ENCODE measurements at places on chromosomes 6 and 20. TPM values are rescaled to one million over a fixed set of nuclear protein-coding genes. Genes with fewer than 3 reads are reported as not detected.

WFDC10B gene
- 0.52 TPM for total RNA-seq

MLIP gene
- total RNA-seq, result not detected

SLC35D3 gene
- total RNA-seq, result 0.42 TPM

- DNase-seq, result no peak
These were observed 156.4 kb downstream of the MTHFD1L start for GRCh38 chr6:151021896-151022295.

DNA sequence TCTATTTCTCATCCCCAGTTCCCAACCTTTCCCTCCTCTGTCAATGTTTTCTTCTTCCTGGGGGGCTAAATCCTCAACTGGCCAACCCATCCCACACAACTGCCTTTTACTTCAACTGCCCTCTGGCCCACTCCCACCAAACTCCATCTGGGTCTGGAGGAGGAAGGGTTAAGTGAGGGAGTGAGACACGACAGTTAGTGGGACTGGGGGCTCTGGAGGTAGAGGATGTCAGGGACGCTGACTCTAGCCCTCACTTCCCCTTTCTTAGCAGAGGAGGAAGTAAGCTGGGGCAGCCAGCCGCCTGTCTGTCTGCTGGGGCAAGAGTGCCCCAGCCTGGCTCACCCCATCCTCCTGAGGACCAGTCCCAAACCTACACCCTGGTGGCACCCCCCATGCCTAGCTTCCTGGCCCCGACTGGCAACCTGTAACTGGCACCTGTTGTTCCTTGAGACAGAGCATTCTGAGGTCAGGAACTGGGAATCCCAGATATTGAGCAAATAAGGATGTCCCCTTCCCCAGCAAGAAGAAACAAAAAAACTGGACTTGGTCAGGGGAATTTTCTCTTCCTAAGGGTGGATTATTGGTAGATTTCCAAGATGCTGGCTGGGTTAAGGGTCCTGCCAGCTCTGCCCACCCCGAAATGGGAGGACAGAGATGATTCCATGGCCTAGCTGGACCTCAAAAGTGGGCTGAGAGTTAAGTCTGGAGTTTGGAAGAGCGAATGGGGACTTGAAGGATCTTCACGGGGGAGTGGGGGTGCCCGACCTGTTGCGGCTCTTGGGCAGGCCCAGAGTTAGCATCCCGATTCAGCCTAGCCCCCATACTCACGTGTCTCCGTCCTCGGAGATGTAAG, 971 bp downstream of the NFKBIE start:
- peak; percentile 61 for DNase-seq

DNA sequence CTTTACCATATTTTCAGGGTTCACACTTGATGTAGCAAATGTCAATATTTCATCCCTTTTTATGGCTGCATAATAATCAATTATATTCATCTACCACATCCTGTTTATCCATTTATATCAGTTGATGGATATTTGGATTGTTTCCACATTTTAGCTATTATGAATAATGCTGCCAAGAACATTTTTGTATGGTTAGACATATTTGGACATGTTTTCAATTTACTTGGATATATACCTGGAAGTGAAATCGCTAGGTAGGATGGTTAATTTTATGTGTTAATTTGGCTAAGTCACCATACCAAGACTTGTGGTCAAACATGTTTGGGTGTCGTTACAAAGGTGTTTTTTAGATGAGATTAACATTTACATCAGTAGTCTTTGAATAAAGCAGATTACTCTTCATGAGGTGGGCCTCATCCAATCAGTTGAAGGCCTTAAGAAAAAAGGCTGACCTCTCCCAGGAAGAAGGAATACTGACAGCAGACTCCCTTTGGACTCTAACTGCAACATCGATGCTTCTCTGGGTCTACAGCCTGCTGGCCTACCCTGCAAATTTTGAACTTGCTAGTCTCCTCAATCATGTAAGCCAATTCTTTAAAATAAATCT, 196.5 kb downstream of the BACH2 start:
- DNase-seq, result no peak

DNA sequence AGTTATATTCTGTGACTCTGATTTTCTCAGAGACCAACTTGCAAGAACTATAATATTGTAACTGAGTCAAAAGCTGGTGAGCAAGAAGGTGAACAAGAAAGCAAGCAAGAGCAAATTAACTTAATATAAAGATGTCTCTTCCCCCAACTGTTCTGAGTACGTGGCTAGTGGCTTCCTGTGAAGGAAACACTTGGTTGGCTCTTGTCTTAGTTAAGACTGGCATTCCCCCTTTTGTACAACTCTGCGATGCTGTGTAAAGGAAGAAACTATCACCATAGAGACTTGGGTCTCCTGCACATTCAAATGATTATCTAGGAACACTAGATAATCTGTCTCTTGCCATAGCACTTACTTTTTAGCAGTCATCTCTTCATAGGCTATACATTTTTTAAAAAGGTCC, 47.3 kb upstream of the TNFAIP3 start:
- DNase-seq, result no peak

DNA sequence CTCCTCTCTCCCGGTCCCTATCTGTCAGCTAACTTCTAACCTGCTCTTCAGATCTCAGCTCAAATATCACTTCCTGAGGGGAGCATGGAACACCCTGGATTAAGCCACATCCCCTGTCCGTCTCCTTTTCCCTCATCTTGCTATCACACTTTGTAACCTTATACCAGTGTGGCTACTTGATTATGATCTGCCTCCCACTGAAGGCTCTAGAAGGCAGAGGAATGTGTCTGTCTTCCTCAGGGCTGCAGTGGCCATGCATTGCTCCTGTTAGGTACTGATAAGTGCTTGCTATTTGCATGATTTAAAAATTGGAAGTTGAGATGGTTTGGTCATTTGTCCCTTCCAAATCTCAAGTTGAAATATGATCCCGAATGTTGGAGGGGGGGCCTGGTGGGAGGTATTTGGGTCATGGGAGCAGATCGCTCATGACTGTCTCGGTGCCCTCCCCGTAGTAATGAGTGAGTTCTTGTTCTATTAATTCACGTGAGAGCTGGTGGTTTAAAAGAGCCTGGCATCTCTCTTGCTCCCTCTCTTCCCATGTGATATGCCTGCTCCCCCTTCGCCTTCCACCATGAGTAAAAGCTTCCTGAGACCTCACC, 71.4 kb downstream of the PLCB4 start:
- DNase-seq, result no peak

DNA sequence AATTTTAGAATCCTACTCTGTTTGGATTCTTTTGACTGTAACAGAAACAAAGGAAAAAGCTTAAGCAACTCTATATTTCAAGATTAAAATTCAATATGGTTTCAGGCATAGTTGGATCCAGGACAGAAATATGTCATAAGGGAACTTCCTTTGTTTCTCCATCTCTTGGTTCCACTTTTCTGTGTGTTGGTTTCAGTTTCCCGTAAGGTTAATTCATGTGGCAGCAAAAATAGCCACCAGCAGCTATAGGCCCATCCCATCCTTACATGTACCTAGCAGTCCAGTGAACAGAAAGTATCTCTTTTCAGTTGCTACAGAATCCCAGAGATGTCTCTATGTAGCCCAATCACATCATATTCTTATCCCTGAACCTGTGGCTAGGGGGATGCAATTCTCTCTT, 8.8 kb upstream of the FAM8A1 start:
- no peak for DNase-seq

Data from H7 (cell line).